ENCODE measurements at places on chromosomes 16 and 17.
A peak's percentile ranks its signal among the peaks of the same experiment; 100 is the strongest.

DNA sequence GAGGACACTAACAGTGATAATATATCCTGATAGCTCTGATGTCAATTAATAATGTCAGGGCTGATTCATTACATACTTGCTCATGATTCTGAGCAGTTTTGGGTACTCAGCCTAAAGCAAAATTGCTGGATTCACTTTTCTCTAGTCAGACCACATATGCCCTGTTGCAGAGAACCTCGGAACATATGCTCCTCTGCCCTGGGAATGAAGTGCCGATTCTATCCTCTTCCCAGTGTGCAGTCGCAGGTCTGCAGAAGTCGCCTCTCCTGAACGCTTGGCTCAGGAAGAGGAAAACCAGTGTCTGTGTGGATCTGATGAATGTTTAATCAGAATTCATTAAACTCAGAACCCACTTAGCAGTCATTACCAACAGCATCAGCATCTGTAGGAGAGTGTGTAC lies 34.5 kb downstream of the ABCC12 start:
- DNase-seq = no peak

DNA sequence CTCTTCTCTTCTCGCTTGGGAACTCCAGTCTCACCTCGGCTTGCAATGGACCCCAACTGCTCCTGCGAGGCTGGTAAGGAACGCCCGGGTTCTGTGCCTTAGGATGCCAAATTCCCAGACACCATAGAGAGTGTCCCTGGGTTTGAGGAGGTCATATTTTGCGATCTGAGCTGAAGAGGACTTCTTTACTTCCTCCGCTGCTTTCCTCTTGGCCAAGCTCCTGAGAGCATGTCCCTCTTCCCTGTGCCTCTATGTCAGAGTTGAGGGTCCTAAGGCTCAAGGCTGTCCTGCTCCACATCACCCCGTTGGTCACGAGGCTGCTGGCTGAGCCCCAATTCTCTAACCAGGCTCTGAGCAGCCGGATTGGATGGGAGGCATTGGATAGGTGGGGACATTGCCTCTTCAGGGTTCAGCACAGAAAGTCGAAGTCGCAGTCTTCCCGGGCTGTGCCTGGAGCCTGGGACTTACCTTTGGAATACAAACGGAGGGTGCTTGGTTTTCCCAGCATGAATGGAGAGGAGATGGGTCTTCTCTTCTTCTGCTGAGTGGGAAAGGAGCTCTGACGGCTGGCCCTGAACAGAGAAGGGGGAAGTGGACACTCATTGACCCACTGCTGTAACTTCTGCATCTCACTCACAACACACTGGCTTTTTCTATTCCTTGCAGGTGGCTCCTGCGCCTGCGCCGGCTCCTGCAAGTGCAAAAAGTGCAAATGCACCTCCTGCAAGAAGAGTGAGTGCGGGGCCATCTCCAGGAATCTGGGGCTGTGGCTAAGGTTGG lies 416 bp downstream of the MT1H start:
- no peak for DNase-seq

DNA sequence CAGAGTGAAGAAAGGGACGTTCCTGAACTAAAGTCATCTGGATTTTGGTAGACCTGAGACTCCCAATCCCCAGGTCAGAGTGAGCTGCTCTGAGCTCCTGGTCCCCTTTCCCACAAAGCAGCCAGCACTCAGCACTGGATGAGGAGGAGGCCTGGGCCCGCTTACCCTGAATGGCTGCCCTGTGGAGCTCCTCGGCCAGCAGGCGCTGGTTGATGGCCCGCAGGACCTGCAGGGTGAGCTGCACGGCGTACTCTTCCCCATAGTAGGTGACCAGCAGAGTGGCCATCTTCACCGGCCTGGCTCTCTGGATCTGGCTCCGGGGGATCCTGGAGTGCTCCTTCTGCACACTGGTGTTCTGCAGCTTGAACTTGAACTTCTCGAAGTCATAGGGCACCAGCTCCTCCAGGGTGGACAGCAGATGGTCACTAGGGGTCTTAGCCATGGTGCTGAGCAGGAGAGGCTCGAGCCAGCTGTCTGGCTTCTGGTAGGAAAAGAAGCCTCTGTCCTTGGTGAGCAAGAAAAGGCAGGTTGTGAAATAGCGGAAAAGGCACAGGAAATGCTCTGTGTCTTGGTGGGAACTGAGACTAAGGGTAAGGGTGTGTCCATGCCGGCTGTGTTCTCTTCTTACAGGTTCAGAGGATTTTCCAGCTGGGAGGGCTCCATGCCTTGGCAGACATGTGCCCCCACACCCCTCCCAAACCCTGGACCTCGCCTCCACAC lies at the start of gene MEFV:
Gene MEFV, minus strand, starts transcription at position 488 of the 720 bp plus-strand sequence. Its CDS starts 46 bp downstream, at position 442.
- DNase-seq = no peak

GRCh38 chr16:48335961-48336360 lies 49.3 kb downstream of the SIAH1 start:
- no peak for DNase-seq

- no peak for DNase-seq
Observed at GRCh38 chr16:53704445-53704813, 473 bp downstream of the FTO start.

- DNase-seq = no peak
Observed at GRCh38 chr17:81792675-81793615, 11.0 kb upstream of the GCGR start.

- no peak for DNase-seq
Observed at GRCh38 chr17:78089576-78090281, 38.8 kb downstream of the TMC6 start.

- no peak for DNase-seq
Observed at GRCh38 chr17:69084911-69085310, 24.2 kb upstream of the ABCA9 start.

DNA sequence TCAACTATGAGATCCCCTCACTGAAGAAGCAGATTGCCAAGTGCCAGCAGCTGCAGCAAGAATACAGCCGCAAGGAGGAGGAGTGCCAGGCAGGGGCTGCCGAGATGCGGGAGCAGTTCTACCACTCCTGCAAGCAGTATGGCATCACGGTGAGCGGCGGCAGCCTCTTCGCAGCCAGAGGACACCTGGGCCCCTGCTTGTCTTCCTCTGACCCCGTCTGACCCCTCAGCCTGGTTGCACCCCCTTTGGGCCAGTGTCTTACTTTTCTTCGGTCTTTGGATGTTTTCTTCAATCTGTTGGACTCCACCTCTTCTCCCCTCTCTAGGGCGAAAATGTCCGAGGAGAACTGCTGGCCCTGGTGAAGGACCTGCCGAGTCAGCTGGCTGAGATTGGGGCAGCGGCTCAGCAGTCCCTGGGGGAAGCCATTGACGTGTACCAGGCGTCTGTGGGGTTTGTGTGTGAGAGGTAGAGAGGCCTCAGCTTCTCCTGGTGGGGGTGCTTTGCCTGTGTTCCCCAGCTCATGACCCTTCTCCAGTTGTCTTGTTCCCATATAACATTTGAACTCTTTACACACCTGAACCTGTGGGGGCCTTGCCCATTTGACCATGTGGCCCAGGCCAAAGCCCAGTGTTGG lies 4.4 kb downstream of the CDK5RAP3 start:
- DNase-seq = no peak

- DNase-seq = no peak
Observed at GRCh38 chr17:79974566-79975497, 60.8 kb downstream of the TBC1D16 start.

DNA sequence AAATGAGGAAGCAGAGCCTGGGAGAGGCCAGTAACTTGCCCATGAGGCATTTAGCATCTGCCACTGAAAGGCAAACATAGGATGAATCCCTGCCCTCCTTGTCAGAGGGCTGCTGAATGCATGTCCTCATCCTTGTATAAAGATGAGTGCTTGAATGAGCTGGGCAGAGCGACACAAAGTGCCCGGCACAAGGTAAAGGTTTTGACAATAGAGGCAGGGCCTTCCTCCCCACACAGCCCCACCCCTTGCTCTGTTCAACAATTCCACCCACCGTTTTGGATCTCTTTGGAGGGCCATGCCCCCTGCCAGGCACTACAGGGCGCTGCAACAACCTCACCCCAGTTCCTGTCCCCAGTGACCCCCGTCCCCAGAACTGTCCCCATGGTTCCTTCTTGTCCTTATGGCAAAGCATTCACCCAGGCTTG lies 1.4 kb upstream of the KRT19 start:
- no peak for DNase-seq

DNA sequence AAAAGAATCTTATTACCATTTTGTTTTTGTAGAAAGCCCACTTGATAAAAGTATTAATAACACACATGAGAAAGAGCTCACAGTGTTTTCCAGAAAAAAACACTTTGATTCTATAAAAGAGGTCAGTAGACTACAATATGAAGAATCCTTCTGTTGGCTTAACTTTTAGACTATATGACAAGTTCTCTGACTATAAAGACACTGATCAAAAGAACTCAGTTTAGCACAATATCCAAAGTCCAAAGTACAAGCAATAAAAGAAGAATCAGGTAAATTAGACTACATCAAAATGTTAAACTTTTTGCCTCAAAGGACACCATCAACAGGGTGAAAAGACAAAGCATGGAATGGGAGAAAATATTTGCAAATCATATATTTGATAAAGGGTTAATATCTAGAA lies 11.2 kb upstream of the SMG1 start:
- no peak for DNase-seq

DNA sequence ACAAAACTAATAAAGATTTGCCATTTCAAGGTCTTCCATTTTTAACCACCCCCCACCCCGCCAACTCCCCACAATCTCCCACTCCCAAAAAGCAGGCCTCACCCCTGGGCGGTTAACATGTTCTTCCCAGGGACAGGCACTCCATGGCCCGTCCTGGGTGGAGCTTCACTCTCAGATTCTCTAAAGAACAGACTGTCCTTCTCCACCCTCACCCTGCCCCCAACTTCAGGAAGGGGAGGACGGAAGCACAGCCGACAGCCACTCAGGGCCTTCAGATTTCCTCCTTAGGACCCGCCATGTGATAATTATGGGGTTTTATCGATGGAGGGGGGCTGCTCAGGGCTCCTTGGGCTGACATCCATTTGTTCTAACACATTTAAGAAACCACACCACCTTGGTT lies 61.9 kb downstream of the ZFHX3 start:
- no peak for DNase-seq

- DNase-seq = no peak
Observed at GRCh38 chr16:19639986-19640421, 78.0 kb downstream of the KNOP1 start.

GRCh38 chr17:36117505-36118382 lies 14.1 kb downstream of the CCL4 start:
- no peak for DNase-seq

DNA sequence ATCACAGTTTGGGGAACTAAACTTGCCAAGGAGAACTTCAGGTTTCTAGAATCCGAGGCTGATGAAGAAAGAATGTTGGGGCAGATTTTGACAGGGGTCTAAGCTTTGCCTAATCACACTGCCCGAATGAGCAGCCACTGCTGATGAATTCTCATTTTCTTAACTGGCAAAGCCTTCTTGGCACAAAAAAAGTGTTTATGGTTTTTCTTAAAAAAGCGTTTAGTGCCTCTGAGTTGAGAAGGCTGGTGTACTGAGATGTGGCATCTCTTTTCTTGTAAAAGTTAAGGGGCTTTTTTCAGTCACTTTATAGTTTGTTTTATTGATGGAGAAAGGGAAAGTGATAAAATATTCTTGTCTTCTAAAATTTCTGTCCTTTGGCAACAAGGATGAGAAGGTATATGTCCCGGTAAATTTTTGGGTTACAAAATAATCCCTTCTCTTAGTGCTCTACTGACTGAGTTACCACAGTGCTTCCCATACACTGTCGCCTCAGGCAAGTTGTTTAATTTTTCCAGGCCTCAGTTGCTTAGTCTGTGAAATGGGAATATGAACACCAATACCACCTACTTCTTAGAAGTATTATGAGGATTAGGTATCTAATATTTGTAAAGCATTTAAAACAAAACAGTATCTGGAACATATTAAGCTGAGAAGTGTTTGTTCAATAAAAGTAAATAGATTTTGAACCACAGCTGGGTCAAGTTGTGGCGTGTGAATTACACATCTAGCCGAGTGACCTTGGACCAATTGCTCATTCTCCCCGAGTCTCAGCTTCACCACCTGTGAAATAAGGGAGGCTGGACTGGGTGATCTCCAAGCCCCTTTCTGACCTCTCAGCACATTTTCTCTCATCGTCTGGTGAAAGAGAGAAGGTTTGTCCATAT lies 320.8 kb downstream of the HAPSTR1 start:
- DNase-seq = no peak

- no peak for DNase-seq
Observed at GRCh38 chr16:86640265-86640843, 62.0 kb downstream of the FOXL1 start.

- no peak for DNase-seq
Observed at GRCh38 chr17:72004611-72005331, 116.0 kb upstream of the SOX9 start.

GRCh38 chr16:25109643-25110042 lies 1.9 kb upstream of the LCMT1 start:
- DNase-seq = peak; percentile 93

GRCh38 chr17:55284001-55284884 lies 19.5 kb downstream of the HLF start:
- no peak for DNase-seq

DNA sequence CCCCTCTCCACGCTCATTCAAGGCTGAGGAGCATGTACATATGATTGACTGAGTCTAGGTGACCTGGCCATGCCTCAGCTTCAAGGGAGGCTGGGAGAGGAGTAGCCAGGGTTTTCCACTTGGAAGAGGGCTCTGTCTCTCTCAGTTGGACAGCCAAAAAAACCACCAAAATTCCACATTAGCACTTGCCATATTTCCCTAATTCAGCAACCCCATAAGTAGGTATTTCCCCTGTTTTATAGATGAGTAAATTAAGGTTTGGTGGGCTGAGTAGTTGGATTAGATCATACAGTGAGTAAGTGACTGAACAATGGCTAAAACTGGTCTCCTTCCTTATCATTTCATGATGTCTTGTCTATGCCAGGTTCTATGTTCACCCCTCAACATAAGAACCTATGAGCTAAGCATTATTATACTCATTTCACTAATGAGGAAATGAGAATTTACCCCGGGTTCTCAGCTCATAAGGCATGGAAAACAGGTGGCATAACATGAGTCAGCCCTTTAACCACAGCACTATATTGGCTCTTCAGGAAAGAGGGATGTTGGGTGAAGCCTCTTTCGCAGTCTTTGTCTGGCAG lies 68.0 kb upstream of the GAS7 start:
- no peak for DNase-seq

- DNase-seq = no peak
Observed at GRCh38 chr17:21482189-21482865, 106.2 kb downstream of the KCNJ12 start.

DNA sequence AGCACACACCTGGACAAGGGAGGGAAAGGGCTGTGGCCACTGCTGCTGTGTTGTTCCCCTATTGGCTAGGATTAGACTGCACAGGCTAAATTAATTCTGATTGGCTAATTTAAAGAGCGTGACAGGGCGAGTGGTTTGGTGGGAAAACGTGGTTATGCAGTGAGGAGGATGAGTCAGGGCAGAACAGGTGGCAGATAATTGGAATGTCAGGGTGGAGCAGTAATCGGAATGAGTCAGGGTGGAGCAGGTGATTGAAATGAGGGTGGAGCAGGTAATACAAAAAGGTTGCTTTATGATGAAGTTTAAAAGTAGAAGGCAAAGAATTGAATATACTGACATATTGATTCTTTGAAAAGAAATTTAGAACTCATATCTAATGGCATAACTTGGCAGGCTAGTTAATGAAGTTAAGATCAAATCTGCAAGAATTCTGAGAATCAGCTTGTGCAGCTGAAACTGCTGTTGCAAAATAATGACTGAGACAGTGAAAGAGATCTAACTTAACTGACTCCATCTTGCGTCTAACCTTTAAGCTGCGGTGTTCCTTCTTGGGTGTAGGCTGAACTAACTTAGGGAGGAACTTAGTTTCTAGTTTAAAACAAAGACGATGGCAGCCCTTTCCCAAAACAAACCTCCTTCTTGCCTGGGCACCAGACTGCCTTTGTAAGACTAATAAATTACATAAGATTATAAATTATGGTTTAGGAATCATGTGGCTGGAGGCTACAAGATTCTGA lies 174.3 kb downstream of the UTP18 start:
- DNase-seq = no peak

GRCh38 chr17:48814504-48814903 lies 2.5 kb downstream of the TTLL6 start:
- peak; percentile 53 for DNase-seq
